ENCODE measurements at places on chromosomes 4 and X.
A peak's percentile ranks its signal among the peaks of the same experiment; 100 is the strongest.

- H3K4me3 ChIP-seq: no peak overlapping the region
- no peaks in the 10 kb centered on the region for H3K4me1 ChIP-seq
- DNase-seq: no peak
- H3K27me3 ChIP-seq: no peaks in the 10 kb centered on the region
These were observed 46.9 kb downstream of the ANTXR2 start for GRCh38 chr4:80026100-80026499.

GRCh38 chr4:70997036-70997435 is 3.6 kb downstream of the DCK start:
- no peaks in the 10 kb centered on the region for H3K27me3 ChIP-seq
- H3K36me3 ChIP-seq: no peaks in the 10 kb centered on the region
- DNase-seq: no peak
- no peak overlapping the region for H3K27ac ChIP-seq
- H3K4me3 ChIP-seq: peak overlapping the region; percentile 48

- no peaks in the 10 kb centered on the region for H3K4me1 ChIP-seq
- DNase-seq: no peak
- no peaks in the 10 kb centered on the region for H3K27me3 ChIP-seq
- no peak overlapping the region for H3K27ac ChIP-seq
- no peak overlapping the region for H3K4me3 ChIP-seq
These were observed 25.6 kb downstream of the IQSEC2 start for GRCh38 chrX:53255738-53256191.

DNA sequence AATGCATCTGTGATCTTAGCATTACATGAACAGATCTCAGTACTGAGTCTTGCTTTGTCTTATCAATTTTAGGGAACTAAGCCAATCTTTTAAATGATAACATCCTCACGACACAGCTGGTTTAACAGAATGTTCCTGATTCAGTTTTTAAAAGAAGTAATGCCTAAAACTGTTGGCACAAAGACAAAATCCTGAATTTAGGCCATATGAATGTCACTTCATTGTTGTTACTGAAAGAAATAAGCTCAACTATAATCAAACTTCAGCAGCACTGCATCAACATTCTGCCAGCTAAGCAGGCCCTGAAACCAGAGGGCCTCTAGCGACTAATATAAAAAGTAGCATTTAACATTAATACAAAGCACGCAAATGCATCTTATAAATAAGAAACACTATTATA is 130.6 kb downstream of the FRYL start:
- H3K27me3 ChIP-seq: no peaks in the 10 kb centered on the region
- peaks cover 10% of the 10 kb centered on the region for H3K4me1 ChIP-seq
- no peak for DNase-seq
- no peak overlapping the region for H3K27ac ChIP-seq

DNA sequence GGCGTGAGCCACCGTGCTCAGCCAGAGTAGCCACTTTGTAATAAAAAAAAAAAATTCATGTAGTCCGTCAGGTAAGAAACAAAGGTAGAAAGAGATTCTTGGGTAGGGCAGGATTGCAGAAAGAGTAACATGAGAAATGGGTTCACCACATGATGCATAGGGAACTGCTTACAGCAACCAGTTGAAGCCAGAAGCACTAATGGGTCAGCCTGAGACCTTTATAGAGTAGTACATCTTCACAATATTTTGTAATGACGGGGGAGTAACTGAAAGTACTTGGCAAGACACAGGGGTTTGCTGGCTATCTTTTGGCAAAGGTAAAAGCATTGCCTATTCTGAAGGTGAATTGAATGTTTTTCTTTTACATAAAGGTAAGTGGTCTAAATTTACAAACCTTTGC is 29.1 kb downstream of the FAM193A start:
- H3K27me3 ChIP-seq: no peaks in the 10 kb centered on the region
- H3K36me3 ChIP-seq: no peaks in the 10 kb centered on the region
- H3K4me1 ChIP-seq: peaks cover 13% of the 10 kb centered on the region
- H3K4me3 ChIP-seq: no peak overlapping the region

DNA sequence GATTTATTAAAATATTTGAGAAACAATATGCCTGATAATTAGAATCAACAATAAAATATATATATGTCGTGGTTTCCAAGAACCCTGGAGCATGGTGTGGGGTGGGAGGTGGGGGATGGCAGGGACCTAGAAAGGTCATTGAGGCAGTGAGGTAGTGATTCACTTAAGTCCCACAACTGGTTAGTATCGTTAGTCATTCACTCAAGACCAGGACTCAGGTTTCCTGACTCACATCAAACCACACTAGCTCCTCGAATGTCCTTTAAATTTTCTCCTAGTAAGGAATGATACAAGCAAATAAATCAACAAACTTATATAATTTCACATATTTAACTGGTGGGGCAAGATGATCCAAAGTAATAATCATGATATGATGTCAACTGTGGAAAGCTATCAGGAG is 158.8 kb upstream of the AADAT start:
- H3K4me1 ChIP-seq: no peaks in the 10 kb centered on the region
- H3K27ac ChIP-seq: no peak overlapping the region
- H3K36me3 ChIP-seq: no peaks in the 10 kb centered on the region
- DNase-seq: no peak

DNA sequence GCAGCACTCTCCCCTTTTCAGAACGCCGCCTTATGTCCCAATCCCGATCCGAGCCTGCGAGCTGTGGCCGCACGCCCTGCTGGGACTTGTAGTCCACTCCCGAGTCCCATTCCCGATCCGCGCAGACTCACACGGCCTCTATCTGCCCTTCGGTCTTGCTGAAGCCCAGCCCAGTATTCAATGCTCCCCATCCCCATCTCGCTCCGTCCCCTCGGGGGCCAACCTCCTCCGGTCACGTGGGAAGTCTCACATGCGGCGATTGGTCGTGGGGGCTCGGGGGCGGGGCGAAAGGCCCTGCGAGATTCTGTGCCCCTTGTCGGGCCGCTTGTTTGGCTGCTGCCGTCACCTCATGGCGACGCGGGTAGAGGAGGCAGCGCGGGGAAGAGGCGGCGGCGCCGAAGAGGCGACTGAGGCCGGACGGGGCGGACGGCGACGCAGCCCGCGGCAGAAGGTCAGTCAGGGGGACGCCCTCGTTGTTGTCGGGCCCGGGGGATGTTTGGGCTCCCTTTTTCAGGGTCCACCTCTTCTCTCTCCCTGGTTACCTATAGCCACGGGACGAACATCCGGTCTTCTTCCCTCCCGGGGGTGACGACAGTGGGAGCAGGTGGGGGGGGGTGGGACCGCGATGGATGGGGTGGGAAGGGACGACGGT is at the start of gene TXLNG:
TXLNG (plus strand) TSS at position 328 of the 652 bp plus-strand sequence; CDS start at position 350, 22 bp downstream.
- H3K36me3 ChIP-seq: no peaks in the 10 kb centered on the region
- H3K27ac ChIP-seq: peak within 1 kb of the TSS; percentile 69
- H3K4me1 ChIP-seq: peaks cover 9% of the 10 kb centered on the region
- H3K27me3 ChIP-seq: no peaks in the 10 kb centered on the region

GRCh38 chrX:46630141-46630540 is 56.6 kb downstream of the CHST7 start:
- no peak overlapping the region for H3K27ac ChIP-seq
- no peak overlapping the region for H3K4me3 ChIP-seq
- DNase-seq: no peak
- H3K4me1 ChIP-seq: peaks cover 4% of the 10 kb centered on the region
- no peaks in the 10 kb centered on the region for H3K36me3 ChIP-seq
- H3K27me3 ChIP-seq: no peaks in the 10 kb centered on the region

- H3K4me3 ChIP-seq: no peak overlapping the region
- H3K27ac ChIP-seq: no peak overlapping the region
- DNase-seq: no peak
These were observed 61.9 kb downstream of the PRSS12 start for GRCh38 chr4:118290951-118291350.

DNA sequence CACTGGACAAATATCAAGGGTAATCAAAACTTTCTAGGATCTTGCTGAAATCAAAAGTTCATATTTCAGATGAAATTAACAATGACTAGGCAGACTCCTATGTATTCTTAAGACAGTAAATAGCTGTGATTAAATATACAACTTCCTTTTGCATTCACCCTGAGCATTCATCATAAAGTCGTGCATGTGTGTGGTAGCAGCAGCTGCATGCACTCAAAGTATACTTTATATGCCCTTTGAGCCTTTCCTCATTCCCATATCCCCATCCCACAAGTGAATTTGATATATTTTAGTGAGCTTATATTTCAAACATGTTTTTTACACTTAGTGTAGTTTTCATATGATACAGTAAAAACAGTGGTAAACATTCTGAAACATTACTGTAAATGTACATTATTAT is 959.0 kb downstream of the C4orf33 start:
- H3K36me3 ChIP-seq: no peaks in the 10 kb centered on the region
- H3K27ac ChIP-seq: no peak overlapping the region
- H3K27me3 ChIP-seq: no peaks in the 10 kb centered on the region

DNA sequence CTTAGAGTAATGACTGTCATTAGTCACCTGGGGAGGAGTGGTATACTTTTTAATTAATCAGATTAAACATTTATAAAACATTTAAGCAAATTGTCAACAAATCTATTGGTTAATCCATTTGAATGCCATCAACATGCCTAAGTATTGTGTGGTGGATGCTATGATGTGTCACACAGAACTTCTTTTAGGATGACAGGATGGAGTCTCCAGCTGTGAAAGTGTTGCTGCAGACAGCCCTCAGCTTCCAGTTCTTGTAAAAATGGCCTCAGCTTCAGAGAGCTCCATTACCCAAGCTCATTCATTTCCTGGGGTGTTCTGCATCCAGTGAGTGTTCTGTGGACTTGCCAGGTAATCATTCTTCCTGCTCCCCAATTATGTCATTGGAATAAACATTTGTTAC is 74.3 kb upstream of the CLNK start:
- no peaks in the 10 kb centered on the region for H3K27me3 ChIP-seq
- H3K27ac ChIP-seq: no peak overlapping the region
- no peak for DNase-seq
- H3K4me3 ChIP-seq: no peak overlapping the region
- H3K36me3 ChIP-seq: no peaks in the 10 kb centered on the region
- no peaks in the 10 kb centered on the region for H3K4me1 ChIP-seq

- no peak for DNase-seq
- H3K4me1 ChIP-seq: no peaks in the 10 kb centered on the region
These were observed 156.0 kb upstream of the GALNT7 start for GRCh38 chr4:173012608-173013007.

- peaks cover 13% of the 10 kb centered on the region for H3K4me1 ChIP-seq
- H3K27ac ChIP-seq: no peak overlapping the region
- H3K4me3 ChIP-seq: no peak overlapping the region
- H3K27me3 ChIP-seq: no peaks in the 10 kb centered on the region
- peak; percentile 13 for DNase-seq
- H3K36me3 ChIP-seq: no peaks in the 10 kb centered on the region
These were observed 52.4 kb upstream of the TRIM2 start for GRCh38 chr4:153151535-153152455.

DNA sequence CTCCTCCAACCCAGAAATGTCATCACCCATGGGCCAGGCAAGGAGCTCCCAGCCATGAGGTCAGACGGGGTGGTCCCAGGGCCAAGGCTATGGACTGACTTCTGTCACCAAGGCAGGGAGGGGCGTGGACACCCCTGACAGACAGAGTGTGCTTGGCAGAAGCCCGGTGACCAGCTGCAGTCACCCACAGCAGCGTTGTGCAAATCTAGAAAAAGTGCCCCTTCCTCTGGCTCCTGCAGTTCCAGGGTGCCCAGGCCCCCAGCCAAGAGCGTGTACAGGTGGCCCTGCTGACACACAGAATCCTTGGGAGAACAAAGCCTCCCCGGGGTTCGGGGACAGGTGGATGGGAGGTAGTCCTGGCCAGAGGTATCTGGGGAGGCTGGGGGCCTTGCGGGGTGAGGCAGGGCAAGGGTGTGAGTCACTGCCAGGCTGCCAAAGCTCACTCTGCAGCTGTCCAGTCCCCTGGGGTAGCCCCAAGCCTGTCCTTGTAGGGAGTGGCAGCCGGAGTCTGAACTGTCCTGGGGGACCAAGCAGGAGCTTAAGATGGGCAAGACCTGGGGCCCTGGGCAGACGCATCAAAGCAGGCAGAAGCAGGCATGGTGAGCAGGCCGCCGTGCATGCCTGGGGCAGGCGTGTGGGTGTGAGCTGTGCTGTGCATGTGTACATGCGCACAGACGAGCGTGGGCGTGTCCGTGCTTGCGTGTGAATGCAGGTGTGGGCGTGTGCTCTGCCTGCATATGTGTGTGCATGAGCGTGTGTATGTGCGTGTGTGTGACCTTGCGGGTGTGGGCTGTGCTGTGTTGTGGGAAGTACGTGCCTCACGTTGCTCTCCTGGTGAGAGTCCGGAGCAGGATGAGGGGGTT is 3.3 kb downstream of the MYL5 start:
- no peak overlapping the region for H3K27ac ChIP-seq
- peaks cover 19% of the 10 kb centered on the region for H3K4me1 ChIP-seq
- no peak for DNase-seq
- H3K36me3 ChIP-seq: no peaks in the 10 kb centered on the region

GRCh38 chr4:78667325-78667724 is 108.8 kb upstream of the BMP2K start:
- H3K27ac ChIP-seq: no peak overlapping the region
- no peaks in the 10 kb centered on the region for H3K4me1 ChIP-seq
- no peaks in the 10 kb centered on the region for H3K36me3 ChIP-seq
- DNase-seq: no peak
- no peaks in the 10 kb centered on the region for H3K27me3 ChIP-seq

DNA sequence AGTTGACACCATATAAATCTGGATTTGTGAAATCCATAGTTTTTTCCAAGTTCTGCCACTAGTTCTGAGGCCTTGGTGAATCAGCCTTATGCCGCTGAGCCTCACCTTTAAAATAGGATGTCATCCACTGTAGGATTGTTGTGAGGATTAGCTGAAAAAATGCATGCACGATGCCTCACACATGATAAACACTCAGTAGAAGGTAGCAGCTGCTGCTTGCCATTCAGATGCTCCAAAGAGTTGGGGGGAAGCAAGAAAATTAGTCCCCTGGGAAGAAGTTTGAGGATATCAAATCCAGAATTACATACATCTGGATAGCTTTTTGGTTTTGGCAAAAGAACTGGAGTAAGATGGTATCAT is 7.4 kb downstream of the MMAA start:
- DNase-seq: no peak
- peaks cover 26% of the 10 kb centered on the region for H3K4me1 ChIP-seq
- no peak overlapping the region for H3K4me3 ChIP-seq
- H3K36me3 ChIP-seq: no peaks in the 10 kb centered on the region
- H3K27me3 ChIP-seq: no peaks in the 10 kb centered on the region
- no peak overlapping the region for H3K27ac ChIP-seq

- no peak for DNase-seq
- H3K27ac ChIP-seq: no peak overlapping the region
- H3K4me3 ChIP-seq: no peak overlapping the region
- no peaks in the 10 kb centered on the region for H3K4me1 ChIP-seq
These were observed 9.0 kb upstream of the NSG1 start for GRCh38 chr4:4377732-4378460.

GRCh38 chrX:17417372-17417771 is 42.4 kb downstream of the NHS start:
- no peaks in the 10 kb centered on the region for H3K36me3 ChIP-seq
- H3K4me3 ChIP-seq: no peak overlapping the region
- no peaks in the 10 kb centered on the region for H3K4me1 ChIP-seq

DNA sequence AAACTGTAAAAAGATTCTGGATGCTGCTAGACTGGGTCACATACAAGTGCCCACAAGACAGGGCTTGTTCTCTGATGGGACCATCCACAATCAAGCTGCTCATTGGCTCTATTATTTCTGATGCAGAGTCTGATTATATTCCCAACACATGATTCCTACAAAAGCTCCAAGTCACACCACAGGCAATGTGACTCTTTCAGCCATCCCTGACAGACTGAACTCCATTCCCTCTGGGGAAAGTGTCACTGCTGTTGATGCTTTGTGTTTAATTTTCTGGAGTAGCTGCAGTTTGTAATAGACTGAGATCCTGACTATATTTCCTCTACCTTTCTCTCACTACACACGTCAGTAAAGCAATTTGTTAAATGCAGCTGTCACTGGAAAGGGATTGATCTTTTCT is 55.4 kb upstream of the BCLAF3 start:
- no peaks in the 10 kb centered on the region for H3K27me3 ChIP-seq
- H3K27ac ChIP-seq: no peak overlapping the region
- H3K4me1 ChIP-seq: no peaks in the 10 kb centered on the region
- H3K4me3 ChIP-seq: no peak overlapping the region
- no peaks in the 10 kb centered on the region for H3K36me3 ChIP-seq
